ENCODE measurements at places on chromosomes 6 and 20.

- H3K4me1 ChIP-seq, result no peaks in the 10 kb centered on the region
- peaks cover 9% of the 10 kb centered on the region for H3K27me3 ChIP-seq
- H3K36me3 ChIP-seq, result no peaks in the 10 kb centered on the region
- no peak for DNase-seq
- no peak overlapping the region for H3K27ac ChIP-seq
- no peak overlapping the region for H3K4me3 ChIP-seq
Observed at GRCh38 chr6:37743926-37744325, 46.2 kb upstream of the MDGA1 start.

DNA sequence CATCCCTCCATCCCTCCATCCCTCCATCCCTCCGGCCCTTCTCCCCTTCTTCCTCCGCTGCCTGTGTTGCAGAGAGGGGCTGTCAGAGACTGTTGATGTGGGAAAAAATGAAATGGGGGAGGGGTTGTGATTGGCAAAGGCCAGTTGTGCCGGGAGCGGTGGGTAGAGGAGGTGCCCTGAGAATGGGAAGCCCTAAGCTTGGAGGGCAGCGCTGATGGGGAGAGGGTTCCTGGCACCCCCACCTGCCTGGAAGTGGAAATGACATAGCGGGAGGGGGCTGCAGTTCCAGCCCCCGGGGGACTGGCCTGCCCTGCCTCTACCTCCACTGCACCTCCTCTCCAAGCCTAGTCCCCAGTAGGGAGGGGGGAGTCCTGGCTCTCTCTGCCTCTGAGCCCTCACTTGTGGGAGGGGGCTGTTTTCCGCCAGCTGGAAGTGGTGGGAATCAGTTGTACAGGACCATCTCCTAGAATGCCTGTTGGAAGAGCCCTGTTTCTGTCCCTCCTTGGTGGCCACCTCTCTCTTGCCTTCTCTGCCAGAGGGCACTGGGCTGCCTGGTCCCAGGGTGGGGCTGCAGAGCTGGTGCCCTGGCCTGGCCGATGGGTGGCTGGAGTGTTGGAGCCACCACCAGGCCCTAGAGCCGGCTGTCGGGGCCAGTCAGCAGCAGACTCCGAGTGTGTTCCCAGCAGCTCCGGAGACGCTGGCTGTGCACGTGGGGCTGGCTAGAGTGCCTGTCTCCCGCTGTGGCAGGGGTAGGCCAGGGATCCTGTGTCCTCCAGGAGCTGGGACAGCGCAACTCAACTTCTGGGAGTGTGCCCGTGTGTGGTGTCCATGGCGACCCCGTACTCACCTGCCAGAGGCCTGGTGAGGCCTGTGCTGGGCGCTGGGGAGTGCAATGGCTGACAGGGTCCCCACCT lies 1.5 kb downstream of the DLGAP4 start:
- peaks cover 4% of the 10 kb centered on the region for H3K4me1 ChIP-seq
- no peaks in the 10 kb centered on the region for H3K36me3 ChIP-seq
- peak overlapping the region; percentile 26 for H3K4me3 ChIP-seq
- no peak for DNase-seq
- peaks cover 82% of the 10 kb centered on the region for H3K27me3 ChIP-seq
- no peak overlapping the region for H3K27ac ChIP-seq

DNA sequence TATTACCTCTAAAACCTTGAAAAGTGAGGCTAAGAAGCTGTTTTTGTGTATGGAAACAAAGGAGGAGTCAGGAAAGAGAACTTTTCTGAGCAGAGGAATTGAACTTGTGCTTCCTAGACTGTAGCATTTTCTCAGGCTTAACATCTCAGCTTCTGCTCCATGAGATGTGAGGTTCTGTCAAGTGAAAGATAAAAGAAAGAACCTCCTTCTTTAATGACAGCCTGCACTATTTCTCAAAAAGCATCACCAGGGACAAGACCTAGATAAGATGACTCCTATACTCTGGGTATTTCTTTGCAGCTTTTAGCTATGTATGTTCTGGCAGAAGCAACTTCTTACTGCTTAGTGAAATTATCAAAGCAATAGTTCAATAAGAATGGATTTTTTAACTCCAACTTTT lies 87.6 kb upstream of the KCNQ5 start:
- no peaks in the 10 kb centered on the region for H3K27me3 ChIP-seq
- H3K27ac ChIP-seq, result no peak overlapping the region
- peaks cover 2% of the 10 kb centered on the region for H3K4me1 ChIP-seq
- no peaks in the 10 kb centered on the region for H3K36me3 ChIP-seq
- no peak for DNase-seq
- no peak overlapping the region for H3K4me3 ChIP-seq

DNA sequence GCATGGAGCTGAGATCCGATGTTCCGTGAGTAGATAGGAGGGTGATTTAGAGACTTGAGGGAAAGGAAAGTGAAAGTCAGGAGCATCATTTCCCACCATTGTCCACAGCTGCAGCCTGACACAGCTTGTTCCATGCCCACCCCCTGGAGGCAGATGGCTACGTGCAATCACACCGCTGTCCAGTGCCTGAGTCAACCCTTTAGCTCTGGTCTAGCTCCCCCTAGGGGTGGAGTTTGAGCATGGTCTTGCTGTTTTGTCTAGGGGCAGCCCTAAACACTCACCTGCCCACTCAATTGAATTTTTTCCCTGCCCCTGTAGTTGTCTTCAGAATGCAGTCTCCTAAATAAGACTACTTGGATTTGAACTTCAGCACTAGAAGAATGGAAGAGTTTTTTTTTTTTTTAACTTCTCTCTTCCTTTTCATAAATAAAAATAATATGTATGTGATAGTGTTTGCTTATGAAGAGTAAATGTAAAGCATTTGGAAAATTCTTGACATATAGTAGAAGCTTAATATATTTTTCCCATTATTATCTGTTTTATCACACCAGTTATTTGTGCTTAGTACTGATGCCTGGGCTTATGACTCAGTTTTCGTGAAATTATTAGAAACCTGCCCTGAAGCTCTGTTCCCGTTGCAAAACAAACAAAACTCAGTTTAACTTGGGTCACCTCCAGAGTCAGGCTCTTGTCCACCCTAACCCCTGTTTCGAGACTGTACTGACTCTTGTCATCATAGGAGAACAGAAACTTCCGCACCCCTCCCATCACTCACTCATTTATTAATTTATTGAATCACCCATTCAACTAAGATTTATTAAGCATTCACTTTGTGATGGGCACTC lies 814.8 kb downstream of the MAFB start:
- DNase-seq, result no peak
- no peaks in the 10 kb centered on the region for H3K4me1 ChIP-seq
- H3K36me3 ChIP-seq, result no peaks in the 10 kb centered on the region
- no peaks in the 10 kb centered on the region for H3K27me3 ChIP-seq
- no peak overlapping the region for H3K4me3 ChIP-seq

DNA sequence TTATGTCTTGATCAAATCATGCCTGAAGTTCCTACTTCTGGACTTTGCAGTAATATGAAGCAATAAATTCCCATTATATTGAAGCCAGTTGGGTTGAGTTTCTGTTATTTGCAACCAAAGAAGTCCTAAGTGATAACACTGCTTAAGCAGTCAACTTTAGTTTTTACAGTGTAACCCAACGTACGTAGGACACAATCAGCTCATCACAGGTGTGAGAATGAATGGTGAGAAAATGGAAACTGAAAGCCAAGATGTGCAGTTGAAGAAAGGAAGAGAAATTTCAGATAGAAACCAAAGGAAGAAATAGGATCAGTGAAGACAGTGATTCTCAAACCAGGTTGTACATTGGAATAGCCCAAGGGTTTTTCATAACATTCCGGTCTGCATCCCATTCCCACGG lies 211.4 kb upstream of the ZFP64 start:
- no peak for DNase-seq
- no peak overlapping the region for H3K4me3 ChIP-seq
- no peaks in the 10 kb centered on the region for H3K36me3 ChIP-seq
- H3K27ac ChIP-seq, result peak overlapping the region; percentile 6
- no peaks in the 10 kb centered on the region for H3K27me3 ChIP-seq

DNA sequence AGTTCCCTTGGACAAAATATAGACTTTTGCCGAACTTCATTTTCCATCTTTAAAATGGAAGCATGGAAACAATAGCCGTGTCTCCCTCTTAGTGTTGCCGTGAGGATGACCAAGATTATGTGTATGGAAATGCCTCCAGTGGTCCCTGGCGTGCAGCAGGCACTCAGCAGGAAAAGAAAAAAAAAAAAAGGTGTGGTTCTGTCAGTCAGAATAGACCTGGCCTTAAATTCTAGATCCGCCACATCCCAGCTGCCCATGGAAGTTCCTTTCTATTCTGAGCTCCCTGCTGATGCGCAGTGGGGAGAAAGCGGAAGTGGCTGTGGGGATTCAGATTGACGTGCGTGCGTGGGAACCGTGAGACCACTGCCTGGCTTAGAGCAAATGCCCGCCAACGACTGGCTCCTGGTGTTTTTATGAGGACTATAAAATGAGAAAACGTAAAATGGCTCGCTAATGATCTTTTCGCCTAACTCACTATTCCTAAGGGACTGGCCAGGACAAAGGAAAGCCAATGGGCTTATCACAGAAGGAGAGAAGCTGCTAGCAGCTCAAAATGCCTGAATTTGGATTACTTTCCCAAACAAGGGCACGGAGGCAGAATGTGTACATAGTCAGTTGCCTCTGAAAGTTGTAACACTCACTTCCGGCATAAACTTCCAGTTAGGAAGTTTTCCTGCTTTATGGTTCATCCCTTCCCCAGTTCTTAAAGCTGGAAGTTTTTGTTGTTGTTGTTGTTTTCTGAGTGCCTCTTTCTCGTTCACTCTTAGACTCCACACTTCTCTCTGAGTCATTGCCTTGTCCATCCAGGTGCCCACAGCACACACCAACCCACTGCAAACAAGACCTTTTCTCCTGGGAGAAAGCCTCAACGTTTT lies 11.4 kb upstream of the PDE10A start:
- no peak overlapping the region for H3K27ac ChIP-seq
- H3K27me3 ChIP-seq, result no peaks in the 10 kb centered on the region
- H3K4me1 ChIP-seq, result no peaks in the 10 kb centered on the region
- no peak for DNase-seq

GRCh38 chr6:154202339-154202738 lies 154.3 kb downstream of the IPCEF1 start:
- no peak overlapping the region for H3K27ac ChIP-seq
- no peak overlapping the region for H3K4me3 ChIP-seq
- peaks cover 92% of the 10 kb centered on the region for H3K36me3 ChIP-seq
- peaks cover 75% of the 10 kb centered on the region for H3K4me1 ChIP-seq
- DNase-seq, result no peak
- no peaks in the 10 kb centered on the region for H3K27me3 ChIP-seq

- H3K4me3 ChIP-seq, result peak overlapping the region; percentile 65
- no peaks in the 10 kb centered on the region for H3K36me3 ChIP-seq
- H3K4me1 ChIP-seq, result peaks cover 48% of the 10 kb centered on the region
- no peaks in the 10 kb centered on the region for H3K27me3 ChIP-seq
Observed at GRCh38 chr6:129672881-129673631, 36.9 kb downstream of the ARHGAP18 start.

- H3K4me3 ChIP-seq, result no peak overlapping the region
- H3K27me3 ChIP-seq, result no peaks in the 10 kb centered on the region
- no peak for DNase-seq
Observed at GRCh38 chr6:149230712-149231460, 86.6 kb upstream of the TAB2 start.

- H3K27ac ChIP-seq, result no peak overlapping the region
- H3K27me3 ChIP-seq, result no peaks in the 10 kb centered on the region
- no peak for DNase-seq
- H3K36me3 ChIP-seq, result no peaks in the 10 kb centered on the region
- no peaks in the 10 kb centered on the region for H3K4me1 ChIP-seq
- no peak overlapping the region for H3K4me3 ChIP-seq
Observed at GRCh38 chr20:22462975-22463914, 121.1 kb downstream of the FOXA2 start.

GRCh38 chr20:47762699-47763268 lies 22.5 kb downstream of the SULF2 start:
- H3K27ac ChIP-seq, result no peak overlapping the region
- H3K4me1 ChIP-seq, result no peaks in the 10 kb centered on the region
- DNase-seq, result no peak
- no peak overlapping the region for H3K4me3 ChIP-seq

DNA sequence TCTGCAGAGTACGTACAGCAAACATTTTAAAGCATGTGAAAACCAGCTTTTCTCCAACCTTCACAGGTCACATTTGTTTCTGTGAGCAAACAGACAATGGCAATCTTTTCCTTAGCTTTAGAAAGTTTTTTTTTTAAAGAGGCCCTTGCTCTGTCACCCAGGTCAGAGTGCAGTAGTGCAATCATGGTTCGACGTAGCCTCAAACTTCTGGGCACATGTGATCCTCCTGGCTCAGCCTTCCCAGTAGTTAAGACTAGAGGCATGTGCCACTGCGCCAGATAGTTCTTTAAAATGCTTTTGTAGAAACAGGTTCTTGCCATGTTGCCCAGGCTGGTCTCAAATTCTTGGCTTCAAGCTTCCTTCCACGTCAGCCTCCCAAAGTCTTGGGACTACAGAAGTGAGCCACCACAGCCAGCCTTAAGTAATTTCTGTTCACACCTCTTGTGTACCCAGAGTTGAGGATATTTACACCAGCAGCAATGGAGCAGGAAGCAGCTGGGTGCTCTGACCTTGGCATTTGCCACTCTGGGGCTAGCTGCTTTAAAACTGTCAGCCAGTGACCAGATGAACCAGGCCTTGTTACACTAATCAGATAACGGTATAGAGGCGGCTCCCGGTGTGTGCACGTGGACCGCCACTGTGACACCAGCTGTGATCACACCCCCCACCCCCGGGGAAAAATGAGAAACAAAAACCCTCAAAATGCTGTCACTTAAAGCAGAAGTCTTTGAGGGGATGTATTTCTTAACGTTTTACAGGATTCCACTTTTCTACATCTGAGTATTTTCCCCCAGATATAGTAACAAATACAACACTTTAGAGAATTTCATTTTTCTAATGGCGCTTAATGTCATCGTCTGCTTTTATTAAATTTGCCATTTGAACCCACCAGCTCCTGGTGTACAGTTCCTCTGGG lies 71.3 kb downstream of the AKAP12 start:
- H3K4me3 ChIP-seq, result no peak overlapping the region
- no peaks in the 10 kb centered on the region for H3K36me3 ChIP-seq
- no peaks in the 10 kb centered on the region for H3K4me1 ChIP-seq

DNA sequence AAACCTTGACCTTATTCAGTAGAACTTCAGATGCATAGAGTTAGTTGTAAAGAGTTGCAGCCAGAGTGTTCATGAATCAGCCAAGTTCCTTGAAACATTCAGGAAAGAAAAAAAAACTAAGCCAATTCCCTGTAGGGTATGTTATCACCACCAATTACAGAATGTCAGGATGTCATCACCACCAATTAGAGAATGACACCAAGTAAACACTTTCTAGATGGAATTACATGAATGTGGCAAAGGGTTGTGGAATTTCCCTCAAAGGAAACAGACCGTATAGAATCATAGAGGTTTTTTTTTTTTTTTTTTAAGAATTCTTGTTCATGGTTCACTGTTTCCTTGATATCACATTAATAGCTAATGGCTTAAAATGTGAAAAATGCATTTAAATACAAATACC lies 472.1 kb upstream of the RNF217 start:
- H3K4me1 ChIP-seq, result no peaks in the 10 kb centered on the region
- H3K36me3 ChIP-seq, result no peaks in the 10 kb centered on the region

All from activated T-cell treated with anti-CD3 and anti-CD28 coated beads, Interleukin-2, amount 50 U/mL, for 24 hours (primary cell).